MCF 10A (cell line): ENCODE measurements at places on chromosomes 1 and 21.

DNA sequence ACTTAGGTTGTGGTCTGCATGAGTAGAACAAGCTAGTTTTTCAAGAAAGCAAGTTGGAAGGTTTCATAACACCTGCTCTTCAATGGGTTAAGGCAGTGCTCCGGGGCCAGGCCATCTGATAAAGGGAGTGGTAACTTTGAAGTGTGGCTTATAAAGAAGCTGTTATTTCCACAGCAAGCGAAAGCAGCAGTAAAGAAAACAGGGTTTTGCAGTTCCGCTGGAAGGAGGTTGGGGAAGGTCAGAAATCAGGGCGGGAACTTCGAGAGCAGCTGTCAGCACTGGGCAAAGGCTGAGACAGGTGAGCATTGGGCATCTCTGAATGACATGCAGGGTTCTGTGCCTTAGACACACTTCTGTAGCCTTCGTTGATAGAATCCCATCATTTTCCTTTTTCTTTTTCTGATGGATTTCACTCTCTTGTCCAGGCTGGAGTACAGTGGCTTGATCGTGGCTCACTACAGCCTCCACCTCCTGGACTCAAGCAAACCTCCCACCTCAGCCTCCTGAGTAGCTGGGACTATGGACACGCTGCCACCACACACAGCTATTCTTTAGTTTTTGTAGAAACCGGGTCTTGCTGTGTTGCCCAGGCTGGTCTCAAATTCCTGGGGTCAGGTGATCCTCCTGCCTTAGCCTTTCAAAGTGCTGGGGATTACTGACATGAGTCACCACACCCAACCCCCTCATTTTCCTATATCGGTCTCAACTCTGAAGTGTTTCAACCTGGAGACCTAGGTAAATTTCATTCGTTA lies 20.5 kb downstream of the TMEM51 start:
- peak; percentile 65 for DNase-seq

GRCh38 chr1:60065199-60065598 lies 8.4 kb downstream of the C1orf87 start:
- no peak for DNase-seq

- DNase-seq: no peak
These were observed 40.4 kb downstream of the LDLRAD2 start for GRCh38 chr1:21852282-21853130.

GRCh38 chr1:28257736-28258135 lies 1.6 kb upstream of the SESN2 start:
- DNase-seq: no peak

DNA sequence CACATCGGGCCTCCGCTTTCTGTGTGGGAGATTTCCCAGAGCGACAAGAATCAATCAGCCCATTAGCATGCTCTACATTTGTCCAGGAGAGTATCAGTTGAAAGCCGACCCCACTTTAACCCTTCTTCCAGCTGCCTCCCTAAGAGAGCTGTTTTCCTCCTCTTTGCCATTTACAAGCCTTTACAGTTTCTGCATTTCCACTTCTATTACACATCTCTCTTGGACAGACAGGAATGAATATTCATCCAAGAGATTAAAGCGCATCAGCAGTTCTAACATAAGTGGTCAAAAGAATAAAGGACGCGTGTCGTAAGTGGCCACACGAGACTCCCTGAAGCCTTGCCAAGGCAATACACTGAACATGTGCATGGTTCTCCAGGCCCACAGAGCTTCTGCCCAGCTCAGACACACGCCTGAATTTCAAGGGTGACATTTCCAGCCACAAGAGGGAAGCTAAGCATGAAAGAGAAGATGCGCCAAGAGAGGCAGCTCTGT lies 47.3 kb downstream of the FAM78B start:
- no peak for DNase-seq

DNA sequence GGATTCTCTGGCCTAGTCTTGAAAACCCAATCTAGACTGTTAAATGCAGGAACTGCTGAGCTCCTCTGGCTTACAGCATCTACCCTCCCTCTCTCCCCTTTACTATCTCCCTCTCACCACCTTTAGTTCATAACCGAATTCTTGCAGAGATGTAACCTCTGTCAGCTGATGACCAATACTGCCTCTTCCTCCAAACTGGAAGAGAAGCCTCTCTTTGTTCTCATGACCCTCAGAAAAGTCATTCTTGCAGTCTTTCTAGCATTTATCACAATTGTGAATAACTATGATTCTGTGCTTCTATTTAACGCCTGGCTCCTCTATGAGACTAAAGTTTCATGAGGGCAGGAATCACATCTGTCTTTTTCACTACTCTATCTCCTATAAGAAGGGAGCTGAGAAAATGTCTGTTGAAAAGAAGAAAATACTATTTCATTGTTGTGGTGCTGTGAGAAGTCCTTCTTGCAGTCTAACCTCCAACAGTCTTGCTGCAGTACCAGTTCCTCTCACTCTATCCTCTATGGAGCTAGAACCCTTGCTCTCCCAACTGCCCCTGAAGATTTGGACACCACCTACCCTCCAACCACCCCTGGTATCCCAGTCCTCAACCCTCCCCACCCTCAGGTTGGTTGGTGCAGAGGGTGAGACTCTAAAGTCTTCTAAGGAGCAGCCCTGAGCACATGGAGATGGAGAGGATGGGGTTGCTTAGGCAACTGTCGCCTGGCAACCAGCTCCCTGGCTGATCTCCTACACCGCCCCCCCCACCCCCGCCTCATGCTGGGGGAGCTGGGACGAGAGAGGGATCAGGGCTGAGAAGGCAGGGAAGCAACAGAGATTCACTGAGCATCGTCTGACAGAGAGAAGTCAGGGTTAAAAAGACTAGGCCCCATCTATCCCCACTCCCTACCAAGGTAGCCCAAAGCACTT lies 13.9 kb downstream of the MEF2D start:
- no peak for DNase-seq

DNA sequence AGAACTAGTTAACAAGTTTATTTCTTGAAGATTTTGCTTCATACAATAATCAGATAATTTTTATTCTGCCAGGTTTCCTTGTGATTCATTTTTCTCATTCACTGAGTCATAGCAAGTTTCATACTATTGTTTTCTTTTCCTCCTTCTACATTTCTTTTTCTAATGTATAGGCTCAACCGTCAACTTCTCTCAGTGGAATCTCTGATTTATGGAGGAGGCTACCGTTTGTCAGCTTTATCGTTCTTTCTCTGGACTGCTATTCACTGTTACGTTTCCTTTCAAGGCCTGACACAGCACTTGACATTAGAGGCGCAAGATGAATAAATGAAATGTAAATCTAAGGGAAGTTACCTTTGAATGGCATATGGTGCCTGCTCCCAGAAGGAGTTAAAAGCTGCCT lies 284.3 kb upstream of the NR5A2 start:
- DNase-seq: peak; percentile 50
